Stimulated activated memory B cell treated with anti-CD40 and anti-IgM and Interleukin-4, amounts not matched to agents 10 μg/mL and 1 μg/mL and 100 μg/mL, for 72 hours (primary cell): ENCODE measurements at places on chromosomes 11 and 22.

DNA sequence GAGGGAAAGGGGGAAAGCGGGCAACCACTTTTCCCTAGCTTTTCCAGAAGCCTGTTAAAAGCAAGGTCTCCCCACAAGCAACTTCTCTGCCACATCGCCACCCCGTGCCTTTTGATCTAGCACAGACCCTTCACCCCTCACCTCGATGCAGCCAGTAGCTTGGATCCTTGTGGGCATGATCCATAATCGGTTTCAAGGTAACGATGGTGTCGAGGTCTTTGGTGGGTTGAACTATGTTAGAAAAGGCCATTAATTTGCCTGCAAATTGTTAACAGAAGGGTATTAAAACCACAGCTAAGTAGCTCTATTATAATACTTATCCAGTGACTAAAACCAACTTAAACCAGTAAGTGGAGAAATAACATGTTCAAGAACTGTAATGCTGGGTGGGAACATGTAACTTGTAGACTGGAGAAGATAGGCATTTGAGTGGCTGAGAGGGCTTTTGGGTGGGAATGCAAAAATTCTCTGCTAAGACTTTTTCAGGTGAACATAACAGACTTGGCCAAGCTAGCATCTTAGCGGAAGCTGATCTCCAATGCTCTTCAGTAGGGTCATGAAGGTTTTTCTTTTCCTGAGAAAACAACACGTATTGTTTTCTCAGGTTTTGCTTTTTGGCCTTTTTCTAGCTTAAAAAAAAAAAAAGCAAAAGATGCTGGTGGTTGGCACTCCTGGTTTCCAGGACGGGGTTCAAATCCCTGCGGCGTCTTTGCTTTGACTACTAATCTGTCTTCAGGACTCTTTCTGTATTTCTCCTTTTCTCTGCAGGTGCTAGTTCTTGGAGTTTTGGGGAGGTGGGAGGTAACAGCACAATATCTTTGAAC lies 6.8 kb downstream of the MALAT1 start:
- no peak for ATAC-seq

DNA sequence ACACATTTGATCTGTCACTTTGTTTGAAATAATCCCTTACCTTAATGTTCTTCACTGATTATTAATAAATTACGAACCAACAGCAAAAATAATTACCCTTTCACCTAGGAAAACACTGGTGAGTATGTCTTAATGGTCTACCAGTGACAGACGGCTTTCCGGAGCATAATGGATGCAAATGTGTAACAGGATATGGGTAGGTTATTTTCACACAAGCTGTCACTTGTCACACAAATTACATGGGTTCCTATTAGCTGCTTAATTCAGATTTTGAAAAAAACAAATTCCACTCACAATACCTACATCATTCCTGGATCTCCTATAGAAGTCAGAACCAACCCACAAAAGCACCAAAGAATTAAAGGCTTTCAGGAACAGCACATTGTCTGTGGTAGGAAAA lies 127.9 kb downstream of the WT1 start:
- ATAC-seq = no peak

DNA sequence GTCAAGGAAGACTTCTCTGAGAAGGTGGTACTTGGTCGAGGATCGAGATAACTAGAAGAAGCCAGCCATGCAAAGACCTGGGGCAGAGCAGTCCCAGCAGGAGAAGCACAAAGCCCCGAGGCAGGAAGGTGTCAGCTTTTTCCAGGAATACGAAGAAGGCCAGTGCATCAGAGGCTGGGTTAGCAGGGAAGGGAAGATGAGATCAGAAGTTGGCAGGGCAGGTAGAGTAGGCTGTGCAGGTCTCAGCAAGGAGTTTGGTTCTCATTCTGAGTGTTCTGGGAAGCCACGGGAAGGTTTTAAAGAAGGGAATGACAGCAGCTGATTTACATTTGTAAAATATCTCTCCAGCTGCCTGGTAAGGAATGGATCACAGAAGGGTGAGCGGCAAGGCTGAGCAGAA lies 111.3 kb downstream of the TENM4 start:
- no peak for ATAC-seq

DNA sequence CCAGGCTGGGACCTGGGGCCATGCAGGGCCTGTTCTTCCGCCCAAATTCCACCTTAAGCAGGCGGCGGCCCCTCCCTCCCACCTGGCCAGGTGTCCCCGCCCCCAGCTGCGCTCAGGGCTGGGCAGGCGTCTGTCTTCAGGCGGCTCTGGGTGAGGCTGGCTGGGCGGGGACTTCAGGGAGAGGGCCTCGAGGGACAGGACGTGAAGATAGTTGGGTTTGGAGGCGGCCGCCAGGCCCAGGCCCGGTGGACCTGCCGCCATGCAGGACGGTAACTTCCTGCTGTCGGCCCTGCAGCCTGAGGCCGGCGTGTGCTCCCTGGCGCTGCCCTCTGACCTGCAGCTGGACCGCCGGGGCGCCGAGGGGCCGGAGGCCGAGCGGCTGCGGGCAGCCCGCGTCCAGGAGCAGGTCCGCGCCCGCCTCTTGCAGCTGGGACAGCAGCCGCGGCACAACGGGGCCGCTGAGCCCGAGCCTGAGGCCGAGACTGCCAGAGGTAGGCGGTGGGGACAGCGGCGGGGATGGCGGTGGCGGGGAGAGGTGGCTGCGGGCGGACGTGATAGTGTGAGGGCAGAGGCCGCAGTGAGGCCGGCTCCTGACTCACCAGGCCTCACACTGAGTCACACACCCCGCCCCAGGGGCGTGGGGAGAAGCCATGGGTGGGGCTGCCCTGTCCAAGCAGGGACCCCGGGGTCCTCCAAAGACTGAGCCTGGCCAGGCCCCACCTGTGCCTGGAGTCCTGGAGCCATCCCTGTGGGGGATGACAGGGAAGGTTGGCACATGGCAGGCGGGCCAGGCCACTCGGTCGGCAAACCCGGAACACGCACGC lies at the start of gene PKP3:
PKP3 (plus strand) TSS at position 176 of the 824 bp plus-strand sequence; CDS start at position 260, 84 bp downstream.
- ATAC-seq = no peak

DNA sequence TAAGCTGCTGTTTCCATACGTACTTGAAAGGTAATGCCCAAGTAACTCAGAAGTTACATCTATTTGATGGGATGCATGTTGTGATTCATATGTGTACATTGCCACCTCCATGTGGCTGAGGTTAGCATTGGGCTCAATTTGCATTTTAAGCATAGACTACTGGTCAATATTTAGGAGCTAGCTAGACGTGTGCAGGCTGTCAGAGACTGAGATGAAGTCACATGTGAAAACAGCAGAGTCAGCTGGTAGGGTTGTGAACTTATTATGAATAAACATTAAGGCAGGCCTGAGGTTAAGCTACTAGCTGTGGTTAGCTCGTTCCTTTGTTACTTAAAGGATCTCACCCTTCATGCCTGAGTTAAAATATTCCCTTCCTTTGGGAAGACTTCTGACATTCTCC lies 114.5 kb upstream of the MTNR1B start:
- ATAC-seq = no peak

- ATAC-seq = peak; percentile 51
Measured at GRCh38 chr22:48414651-48415050, 1413.0 kb downstream of the BRD1 start.

DNA sequence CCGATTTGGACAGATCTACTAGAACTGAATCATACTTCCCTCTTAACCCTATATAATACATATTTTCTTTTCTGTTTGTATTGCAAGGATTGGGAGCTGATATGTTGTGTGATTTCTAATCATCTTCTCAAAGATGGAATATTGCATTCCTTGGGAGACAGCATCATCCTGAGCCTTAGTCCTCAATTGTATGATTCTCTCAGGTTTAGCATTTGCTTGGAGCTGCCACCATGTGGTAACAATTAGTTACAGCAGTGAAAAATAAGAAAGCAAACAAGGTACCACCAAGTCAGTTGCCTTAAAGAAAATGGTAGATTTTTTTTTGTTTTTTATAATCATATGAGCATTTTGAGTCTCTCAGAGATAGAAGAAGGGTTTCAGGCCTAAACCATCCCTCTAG lies 11.9 kb downstream of the SNX19 start:
- no peak for ATAC-seq

- no peak for ATAC-seq
Measured at GRCh38 chr11:67160872-67161783, 42.1 kb downstream of the KDM2A start.

- peak; percentile 76 for ATAC-seq
Measured at GRCh38 chr22:33896575-33897447, 23.5 kb downstream of the LARGE1 start.

DNA sequence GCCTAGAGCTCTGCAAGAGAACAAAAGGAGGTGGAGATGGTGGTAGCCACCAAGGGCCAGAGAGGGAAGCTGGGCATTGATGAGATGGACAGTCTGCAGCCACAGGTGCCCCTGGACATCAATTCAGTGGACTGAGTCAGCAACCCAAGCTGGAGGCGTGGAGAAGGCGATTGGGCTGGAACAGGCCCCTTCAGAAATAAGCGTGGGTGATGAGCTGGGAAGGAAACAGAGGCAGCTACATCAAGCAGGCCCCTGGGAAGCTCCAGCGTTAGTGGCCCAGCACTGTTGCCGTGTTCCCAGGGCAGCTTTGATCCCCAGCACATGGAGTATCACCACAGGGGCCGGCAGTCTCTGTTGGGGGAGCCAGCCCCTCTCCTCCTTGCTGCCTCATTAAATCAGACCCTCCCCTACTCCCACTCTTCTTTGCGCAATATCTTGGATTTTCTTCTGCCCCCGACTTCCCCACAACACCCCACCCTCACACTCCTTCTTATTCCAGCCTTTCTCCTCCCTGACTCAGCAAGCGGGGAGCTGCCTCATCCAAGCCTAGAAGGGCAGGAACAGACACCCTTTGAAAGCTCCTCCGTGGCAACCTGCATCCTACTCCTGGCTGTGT lies 31.7 kb upstream of the OAF start:
- ATAC-seq = no peak

DNA sequence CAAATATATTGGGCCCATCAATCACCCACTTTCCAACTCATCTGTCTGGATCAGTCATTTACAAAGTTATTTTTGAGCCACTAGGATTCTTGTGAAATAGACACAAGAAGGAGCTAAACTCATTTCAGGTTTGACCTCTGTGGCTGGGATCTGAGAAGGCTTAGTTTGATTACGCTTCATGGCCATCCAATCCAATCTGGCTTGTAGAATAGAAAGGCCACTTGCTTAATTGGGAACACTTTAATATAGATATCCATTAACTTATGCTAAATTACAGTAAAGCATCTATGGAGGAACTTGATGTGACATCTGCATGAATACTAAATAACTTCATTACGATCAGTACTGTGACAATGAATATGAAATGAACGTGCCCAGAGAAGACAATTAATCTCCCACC lies 284.2 kb downstream of the ST3GAL4 start:
- ATAC-seq = no peak

DNA sequence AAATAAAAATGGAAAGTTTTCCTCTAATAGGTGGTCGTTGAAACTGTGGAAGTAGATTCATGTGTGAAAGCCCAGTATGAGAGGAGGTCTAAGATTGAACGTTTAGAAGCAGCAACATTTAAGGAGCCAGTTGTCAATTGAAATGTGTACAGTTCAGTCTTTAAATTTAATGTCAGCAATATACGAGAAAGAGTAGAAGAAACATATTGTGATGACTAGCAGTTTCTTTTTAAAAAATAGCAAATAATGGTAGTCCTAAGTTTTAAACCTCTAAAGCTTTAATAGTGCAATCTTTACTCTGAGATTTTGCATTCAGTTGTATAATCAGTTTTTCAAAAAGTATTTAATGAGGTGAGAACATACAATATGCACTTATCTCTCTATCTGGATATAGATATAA lies 44.9 kb downstream of the TMEM135 start:
- ATAC-seq = no peak

DNA sequence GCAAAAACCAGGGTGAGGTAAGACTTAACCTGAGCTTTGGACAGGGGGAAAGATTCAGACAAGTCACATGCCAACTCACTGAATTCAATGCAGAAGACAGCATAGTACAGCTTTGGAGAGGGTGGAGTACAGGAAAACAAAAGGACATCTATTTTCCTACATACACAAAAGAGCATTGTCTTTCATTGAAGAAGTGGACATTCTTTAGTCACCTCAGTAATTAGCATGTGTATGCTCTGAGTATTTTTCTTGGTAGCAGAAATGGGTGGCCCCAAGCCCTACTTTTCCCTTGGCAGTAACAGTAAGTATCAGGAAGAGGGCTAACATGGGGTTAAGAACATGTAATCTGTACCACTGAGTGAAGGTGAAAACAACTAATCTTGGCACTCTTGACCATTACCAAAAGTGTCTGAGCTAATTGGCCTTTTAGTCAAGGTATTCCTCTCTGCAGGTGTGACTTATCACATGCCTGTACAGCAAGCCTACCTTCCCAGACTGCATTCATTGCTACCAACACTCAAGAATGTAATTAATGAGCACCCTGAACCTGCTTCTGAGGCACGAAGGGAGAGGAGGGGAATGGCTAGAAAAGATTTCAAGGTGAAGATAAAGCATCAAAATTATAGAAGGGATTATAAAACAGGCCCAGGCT lies 33.9 kb downstream of the SYTL2 start:
- no peak for ATAC-seq

DNA sequence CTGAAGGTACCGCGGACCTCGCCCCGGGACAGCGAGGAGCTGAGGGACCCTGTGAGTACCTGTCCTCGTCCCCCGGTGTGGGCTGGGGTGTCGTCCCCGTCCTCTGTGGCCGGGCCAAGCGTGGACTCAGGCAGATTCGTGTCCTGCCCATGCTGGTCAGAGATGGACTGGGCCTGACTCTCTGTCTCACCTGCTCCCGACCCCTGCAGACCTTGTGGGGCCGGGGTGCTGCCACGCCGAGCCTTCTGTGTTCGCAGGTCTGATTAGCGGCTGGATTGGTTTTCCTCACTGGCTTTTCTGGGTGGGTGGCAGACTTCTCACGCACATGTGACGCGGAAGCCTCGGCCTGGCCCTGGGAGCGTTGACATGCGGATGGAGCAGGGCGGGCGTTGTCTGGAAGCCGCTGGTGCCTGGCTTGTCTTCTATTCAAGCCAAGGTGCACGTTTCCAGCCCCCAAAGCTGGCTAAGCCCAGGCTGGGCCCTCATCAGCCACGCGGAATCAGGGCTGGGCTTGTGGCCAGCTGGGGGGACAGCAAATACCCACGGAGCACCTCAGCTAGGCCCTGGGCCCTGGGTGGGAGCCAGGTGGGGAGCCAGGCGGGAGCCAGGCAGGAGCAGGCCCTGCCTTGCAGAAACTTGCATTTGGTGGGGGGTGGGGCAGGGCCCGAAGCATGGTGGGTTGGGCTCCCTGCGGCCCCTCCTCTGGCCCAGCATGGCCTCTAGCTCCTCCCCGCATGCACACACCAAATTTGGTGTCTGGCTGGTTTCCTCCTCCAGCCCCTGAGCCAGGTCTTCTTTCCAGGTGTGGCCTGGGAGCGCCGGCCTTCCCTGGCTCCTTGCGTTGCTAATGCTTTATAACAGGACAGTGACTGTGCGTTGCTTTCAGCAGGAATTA lies 7.0 kb downstream of the GRAMD4 start:
- ATAC-seq = no peak

DNA sequence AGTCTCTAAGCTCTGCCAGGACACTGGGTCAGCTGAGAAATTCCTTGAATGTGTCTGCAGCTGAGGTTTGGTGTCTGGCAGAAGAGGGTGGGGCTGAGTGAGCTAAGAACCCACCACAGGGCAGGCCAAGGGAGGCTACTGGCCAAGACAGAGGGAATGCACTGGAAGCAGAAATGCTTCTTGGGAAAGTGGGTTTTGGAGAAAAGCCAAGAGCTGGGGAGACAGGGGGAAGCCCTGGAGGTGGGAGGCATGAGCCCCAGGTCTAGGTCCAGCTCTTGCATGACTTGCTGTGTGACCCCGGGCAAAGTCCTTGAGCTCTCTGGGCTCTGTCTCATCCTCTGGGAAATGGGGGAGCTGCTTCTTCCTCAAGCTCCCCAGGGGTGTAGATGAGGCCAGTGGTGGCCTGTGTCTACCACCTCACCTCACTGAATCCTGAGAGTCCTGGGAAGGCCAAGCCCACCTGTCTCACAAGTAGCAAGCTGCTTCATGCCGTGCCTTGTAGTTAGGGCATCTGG lies 2.3 kb downstream of the MMP11 start:
- ATAC-seq = no peak
